ENCODE measurements at places on chromosomes 2 and 18.

GRCh38 chr2:18993756-18994338 lies 364.6 kb downstream of the OSR1 start:
- DNase-seq: no peak

DNA sequence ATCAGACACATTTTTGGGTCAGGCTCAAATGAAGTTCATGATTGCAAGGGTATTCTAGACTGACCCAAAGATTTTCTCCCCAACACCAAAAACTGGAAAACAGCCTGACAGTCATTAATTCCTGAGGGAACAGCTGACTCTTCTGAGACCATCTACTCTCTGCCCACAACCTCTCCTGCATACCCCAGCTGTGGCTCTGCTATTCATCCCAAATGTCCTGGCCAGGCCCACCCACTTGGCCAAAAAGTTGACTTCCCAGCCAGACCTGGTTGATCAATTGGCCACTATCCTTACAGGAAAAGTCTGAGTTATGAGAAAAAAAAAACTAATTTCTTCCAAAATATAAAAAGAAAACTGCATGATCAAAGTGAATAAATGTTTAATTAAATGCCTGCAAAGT lies 103.8 kb upstream of the ST3GAL5 start:
- DNase-seq: no peak

DNA sequence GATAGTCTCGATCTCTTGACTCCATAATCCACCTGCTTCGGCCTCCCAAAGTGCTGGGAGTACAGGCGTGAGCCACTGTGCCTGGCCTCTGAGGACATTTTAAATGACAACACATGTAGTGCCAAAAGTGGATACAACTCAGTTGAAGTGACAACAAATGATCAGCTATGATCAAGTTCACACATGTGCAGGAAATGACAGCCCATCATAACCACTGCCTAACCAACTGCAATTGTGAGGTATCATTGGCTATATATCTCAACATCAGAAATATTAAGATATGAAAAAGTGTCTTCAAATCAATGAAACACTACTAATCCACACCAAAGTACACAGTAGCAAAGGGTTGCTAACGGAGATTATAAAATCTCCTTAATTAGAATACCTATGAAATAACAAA lies 84.8 kb downstream of the DTNB start:
- no peak for DNase-seq

GRCh38 chr2:139478165-139478914 lies 698.1 kb upstream of the NXPH2 start:
- no peak for DNase-seq

DNA sequence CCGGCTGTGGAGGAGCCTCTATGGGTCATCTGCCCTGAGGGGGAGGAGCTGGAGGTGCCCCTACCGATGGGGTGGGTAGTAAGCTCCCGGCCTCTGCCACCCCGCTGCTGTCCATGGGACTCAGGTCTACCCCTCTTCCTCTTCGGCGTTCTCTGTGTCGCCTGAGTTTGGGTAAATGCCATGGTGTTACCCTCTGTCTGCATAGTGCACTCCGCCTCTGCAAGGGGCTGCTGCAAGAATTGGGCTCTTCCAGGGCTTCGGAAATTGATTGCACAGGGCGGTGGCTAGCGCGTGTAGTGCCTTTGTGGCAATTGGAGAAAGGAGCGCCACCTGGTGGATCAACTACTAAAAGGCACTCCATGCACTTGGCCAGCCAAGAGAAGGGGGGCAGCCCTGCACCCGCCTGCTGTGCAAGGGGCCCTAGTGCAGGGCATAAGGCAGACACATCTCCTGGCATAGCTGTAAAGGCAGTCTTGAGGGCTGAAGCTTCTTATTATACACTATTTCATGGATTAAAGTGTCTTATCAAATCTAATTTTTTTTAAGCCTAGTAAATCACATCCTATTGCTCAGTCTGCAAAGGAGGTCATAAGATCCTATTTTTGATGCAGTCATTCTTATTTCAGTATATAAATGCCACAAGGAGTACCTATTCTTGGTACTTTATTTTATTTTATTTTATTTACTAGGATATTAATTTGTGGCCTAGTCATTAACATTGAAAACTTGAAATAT lies 308.9 kb downstream of the PDE11A start:
- peak; percentile 70 for DNase-seq

DNA sequence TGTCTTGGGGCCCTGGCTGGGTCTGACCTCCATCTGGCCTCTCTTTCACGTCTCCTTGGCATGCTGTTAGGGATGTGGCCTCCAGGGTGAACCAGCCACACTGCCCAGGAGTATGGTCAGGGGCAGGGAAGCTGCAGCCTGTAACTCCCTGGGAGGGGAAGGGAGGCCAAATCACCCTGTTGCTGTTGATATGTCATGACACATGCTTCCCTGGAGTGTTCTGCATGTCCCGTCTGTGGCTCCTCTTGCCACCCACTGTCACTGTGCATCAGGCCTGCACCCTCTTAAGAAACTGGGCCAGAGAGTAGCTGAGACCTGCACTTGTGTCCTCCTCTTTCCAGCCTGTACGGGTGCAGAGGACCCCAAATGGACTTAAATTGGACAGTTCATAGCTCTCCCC lies 221.3 kb downstream of the FHOD3 start:
- no peak for DNase-seq

- DNase-seq: no peak
Measured at GRCh38 chr2:101763496-101764333, 66.2 kb downstream of the MAP4K4 start.

Data from endothelial cell of umbilical vein (primary cell).